ENCODE measurements at places on chromosomes 11 and 22.

DNA sequence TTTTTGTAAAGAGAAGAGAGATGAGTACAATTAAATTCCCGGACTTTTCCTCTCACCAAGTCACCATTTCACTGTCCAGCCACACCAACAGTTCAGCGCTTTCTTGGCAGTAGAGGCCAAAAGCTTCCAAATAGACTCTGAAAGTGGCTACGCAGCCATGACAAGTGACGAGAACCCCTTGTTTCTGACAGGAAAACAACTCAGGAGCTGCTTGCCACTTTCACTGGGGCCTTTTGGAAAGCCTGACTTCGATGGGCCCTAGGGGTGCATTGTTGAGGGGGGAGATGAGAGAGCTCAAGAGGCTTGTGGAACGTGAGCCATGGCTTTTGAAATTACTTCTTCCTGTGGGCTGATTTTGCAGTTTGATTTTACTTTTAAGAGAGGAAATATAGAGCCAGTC is 422.1 kb upstream of the FAT3 start:
- no peak for DNase-seq

DNA sequence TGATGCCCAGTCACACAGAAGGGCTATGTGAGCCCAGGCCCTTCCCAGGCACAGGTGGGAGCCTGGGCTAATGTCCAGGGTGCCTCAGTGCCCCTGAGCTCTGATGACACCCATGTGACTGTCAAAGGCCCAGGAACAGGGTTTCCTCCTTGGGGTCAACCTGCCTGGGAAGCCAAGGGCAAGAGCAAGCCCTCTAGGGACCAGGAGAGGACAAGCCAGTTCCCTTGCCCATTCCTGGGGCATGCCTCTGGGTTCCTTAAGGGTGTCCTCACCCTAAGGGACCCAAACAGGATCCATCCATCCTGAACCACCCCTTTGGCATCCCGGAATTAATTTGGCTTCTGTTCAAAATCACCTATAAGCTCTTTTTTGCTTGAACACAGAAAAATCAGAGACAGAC is 39.0 kb downstream of the PISD start:
- no peak for DNase-seq

GRCh38 chr22:35567351-35568141 is 26.9 kb downstream of the RASD2 start:
- no peak for DNase-seq

GRCh38 chr22:39290724-39291161 is 28.7 kb downstream of the RPL3 start:
- no peak for DNase-seq

DNA sequence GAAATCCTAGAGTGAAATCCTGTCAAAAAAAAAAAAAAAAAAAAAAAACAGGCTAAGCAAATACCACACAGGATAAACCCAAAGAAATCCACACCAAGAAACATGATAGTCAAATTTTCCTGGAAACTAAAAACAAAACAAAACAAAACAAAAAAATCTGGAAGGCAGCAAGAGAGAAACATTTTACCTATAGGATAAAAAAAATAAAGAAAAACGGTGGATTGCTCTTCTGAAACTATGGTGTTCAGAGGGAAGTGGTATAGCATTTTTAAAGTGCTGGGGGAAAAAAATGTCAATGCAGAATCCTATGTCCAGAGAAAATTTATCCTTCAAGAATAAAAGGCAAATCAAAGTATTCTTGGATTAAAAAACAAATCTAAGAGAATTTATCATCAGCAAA is 41.6 kb upstream of the CBX7 start:
- DNase-seq = no peak

DNA sequence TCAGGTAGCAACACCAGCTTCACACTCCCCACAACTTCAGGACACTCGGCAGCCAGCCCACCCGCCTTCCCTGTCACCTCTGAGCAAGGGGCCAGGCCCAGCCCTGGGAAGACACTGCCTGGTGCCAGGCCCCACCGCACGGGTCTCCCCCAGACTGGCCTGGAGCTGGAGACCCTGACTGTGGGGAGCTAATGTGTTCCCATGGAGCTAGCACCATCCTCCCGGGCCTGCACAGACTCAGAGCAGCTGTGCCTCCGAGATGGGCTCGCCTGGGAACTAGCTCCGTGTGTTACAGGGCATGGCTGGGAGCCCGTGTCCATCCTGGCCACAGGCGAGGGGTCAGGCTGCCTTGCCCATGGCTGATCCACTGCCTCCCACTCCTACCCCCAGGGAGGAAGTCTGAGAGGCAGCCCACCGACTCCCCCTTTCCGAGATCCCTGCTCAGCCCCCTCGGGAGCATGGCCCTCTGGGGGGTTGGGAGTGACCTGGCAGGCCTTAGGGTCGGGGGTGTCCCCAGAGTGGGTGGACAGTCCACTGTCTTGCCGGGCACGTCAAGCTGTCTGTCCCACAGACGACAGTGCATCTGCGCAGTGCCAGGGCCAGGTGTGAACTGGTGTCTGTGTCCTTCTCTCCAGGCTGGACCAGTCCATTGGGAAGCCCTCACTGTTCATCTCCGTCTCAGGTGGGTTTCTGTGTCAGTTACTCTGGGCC is 76.7 kb upstream of the KCNQ1OT1 start:
- no peak for DNase-seq

- DNase-seq = no peak
These were observed 995.2 kb downstream of the NTM start for GRCh38 chr11:132365650-132366049.

GRCh38 chr11:119835753-119836152 is 106.8 kb upstream of the NECTIN1 start:
- DNase-seq = no peak

- DNase-seq = no peak
These were observed 137.7 kb downstream of the WT1 start for GRCh38 chr11:32297611-32298011.

DNA sequence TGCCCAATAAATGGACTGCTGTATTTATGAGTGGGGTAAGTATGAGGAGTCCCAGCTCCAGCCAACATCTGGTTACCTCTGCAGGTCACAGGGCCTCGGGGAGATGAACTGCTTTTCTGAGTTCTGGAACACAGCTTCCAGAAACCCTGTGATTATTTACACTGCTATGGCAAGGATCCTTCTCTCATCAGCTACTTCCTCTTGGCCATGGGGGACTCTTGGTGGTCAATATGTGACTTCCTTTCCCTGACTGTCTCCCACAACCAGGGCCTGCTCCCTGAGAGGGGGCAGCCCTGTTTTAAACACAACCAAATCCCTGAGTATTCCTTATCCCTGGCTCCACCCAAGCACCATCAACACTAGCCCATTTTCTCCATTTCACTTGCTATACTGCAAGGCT is 10.0 kb downstream of the RHOG start:
- DNase-seq = no peak

DNA sequence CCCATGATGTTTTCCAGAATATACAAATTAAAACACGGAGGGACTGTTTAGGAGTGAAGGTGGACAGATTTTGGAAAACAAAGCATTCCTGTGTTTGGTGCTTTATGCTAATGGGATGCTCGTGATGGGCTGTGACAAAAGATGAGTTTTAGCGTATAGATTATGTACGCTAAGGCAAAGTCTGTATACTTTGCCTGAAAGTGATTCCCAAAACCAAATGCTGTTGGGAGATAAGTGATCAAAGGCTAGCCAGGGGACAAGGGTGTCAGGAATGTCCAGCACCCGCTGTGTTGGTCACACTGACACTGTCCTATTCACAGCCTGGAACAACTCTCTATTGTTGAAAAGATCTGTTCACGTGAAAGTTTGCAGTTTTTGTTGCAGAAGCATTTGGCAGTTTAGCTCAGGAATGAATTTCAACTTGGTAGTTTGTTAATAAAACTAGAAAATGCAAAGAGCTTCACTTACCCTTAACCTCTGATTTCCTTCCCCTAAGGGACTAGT is 1.5 kb downstream of the JAM3 start:
- DNase-seq = no peak

DNA sequence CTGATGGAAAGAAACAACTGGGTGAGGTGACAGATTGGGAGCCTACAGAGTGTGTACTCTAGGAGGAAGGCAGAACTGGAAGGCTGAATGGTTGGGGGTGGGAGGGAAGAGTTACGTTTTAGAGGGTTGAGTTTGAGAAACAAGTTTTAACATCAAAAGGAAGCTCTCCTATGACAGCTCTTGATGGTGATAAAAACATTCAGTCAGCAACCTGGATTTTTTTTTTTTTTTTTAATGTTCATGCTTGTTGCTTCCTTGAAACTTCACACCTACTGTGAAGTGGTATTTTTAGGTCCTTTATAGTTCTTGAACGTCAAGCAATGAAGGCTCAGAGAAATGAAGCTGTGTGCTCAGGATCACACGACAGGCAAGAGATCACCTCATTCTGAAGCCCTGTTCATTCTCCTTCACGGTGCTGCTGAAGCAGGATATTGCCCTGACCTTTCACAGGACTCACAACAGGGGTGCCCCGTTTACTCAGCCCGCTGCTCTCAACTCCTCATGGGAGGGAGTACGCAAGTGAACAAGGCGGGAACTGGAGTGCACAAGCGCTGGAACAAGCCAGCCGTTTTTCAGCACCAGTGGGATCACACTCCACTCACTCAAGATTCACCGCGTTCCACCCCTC is 1.6 kb upstream of the TMEM109 start:
- no peak for DNase-seq

DNA sequence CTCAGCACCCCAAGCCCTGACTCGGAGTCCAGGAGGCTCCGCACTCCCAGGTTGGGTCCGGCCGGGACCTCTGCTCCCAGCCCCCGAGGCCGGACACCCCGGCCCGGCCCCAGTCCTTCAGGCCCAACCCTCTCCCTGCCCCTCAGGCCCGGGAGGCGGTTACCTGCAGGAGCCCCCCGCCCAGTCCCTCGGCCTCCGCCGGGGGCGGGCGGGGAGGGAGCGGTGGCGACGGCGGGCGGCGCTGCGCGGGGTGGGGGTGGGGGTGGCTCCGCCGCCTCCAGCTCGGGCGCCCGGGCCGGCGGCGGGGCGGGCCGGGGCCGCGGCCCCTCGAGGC is 310 bp downstream of the TCF20 start:
- DNase-seq = no peak

DNA sequence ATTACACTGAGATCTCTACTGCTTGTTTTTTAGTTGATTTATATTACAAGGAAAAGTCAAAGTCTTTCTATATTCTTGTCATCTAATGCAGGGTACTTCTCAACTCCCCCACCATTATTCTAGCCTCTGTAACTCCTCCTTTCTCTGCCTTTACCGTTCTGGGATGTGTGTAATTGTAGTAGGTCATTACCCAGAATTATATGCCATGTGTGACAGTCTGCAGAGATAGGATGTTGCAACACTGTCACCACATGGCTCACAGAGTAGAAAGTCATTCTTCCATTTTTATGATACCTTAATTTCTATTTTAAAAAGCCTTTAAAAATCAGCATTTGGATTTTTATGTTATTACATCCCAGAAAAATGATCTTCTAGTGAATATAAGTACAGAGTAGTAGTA is 32.7 kb downstream of the ZNF143 start:
- no peak for DNase-seq

- no peak for DNase-seq
These were observed 582.6 kb upstream of the TENM4 start for GRCh38 chr11:80023386-80023785.

DNA sequence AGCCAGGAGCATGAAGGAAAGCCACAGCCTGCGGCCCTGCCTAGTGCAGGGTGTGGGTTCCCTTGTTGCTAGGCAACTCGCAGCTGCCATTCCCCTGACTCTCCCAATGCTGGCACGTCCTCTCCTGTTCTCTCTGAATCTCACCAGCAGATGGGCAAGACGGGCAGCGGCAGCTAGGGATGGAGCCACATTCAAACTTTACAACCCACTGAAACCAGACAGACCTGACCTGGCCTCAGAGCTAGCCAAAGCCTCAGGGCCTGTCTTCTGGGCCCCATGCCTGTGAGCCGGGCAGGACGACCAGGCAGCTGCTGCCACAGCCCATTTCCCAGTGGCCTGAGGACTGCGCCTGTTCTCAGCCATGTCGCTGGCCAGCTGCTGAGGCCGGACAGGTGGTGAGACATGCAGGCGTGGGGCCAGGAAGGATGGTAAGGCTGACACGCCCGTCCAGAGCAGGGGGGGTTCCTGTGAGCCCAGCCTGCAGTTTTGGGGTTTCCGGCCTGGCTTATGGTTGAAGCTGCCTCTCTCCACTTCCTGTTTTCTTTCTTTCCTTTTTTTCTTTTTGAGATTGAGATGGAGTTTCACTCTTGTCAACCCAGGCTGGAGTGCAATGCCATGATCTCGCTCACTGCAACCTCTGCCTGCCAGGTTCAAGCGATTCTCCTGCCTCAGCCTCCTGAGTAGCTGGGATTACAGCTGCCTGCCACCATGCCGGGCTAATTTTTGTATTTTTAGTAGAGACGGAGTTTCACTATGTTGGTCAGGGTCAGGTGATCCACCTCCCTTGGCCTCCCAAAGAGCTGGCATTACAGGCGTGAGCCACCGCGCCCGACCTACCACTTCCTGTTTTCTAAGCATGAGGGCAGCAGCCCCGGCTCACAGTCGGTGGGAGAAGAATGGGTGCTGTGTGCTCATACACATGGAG is 4.1 kb downstream of the SUN2 start:
- no peak for DNase-seq

- DNase-seq = no peak
These were observed 86.6 kb upstream of the LINC01488 start for GRCh38 chr11:69394869-69395246.

DNA sequence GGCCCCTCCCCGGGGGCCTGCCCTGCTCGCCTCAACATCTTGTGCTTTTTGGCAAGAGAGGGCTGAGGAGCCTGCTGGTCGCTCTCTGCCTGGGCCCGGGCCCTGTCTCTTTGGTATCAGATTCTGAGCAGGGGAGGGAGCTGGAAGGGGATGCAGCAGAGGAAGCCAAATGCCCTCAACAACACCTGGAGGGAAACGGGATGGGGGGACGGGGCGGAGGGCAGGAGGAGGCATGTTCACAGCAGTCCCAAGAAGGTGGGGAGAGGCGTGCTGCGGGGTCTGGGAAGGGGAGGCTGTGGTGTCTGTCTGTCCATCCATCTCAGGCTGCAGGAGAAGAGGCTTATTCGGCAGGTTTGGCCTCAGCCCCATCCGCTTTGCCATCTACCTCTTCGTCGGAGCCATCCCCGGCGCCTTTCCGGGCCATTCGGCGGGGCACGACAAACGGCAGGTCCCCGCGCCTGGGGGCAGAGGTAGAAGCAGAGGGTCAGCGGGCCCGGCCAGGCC is 29.4 kb downstream of the APOL1 start:
- no peak for DNase-seq

GRCh38 chr22:38871360-38872171 is 450 bp downstream of the CBX6 start:
- no peak for DNase-seq
